Left ventricle myocardium superior (tissue), 1 donor: ENCODE measurements at places on chromosomes 1 and 21. TPM values are rescaled to one million over a fixed set of nuclear protein-coding genes. Genes with fewer than 3 reads are reported as not detected.

DNA sequence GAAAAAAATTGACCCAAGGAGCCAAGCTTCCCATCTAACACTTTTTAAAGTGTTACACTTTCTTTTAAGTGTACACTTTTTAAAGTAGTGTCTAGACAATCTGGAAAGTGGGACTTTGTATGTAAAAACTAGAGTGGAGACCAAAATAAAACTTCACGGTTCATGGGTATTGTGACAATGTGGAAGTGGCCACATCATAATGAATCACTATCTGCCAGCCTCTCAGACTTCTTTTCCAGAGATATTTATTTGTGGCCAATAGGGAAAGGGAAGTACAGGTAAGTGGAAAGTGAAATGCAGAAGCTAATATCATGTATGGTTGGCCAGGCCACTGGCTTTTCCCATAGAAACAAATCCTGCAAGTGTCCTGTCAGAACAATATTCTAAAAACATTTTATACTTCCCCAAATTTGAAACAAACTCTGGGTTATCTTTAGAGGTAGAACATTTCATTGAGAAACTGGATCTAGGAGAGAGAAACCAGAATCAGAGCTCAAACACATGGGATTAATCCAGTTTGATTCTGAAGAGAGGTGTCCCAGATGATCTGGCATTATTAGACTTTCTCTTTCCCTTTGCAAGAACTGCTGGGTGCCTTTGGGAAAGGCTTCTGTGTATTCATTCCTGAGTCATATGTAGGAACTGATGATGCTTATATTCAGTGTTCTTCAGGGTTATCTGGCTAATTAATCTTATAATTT is 2.0 kb downstream of the TNFSF18 start:
- DNase-seq = no peak

DNA sequence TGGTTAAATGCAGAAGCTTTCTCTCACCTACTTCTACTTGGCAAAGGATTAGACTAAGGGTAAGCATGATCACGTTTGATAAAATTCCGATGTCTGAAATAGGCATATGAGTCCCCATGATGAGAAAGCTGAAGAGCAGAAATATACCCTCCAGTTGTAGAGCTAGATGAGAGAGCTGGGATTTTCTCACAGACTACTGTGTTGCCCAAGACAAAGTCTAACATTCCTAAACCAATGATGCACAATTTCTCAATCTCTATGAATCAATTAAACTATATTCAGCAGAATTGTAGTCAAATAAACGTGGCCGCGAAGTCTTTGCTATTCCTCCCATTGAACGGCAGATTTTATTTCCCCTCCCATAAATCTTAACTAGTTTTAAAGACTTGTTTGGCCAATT is 699.2 kb downstream of the KCNT2 start:
- DNase-seq = no peak

DNA sequence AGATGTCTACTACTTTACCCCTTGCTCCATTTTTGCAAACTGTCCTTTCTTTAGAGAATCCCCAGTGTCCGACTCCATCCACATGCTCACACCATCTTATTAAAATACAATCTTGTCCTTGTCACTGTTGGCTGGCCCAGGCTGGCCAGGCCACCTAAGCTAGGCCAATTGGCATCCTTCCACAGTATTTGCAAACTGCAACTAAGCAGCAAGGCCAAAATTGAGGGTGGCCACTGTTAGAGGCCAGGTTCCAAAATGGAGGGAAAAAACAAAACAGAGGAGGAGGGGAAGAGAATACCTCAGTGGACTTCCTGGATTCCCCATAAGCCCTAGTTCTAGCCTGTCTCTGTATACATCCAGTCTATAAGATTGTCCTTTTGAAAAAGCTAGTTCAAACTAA is 4.3 kb downstream of the FAM89A start:
- DNase-seq = no peak

DNA sequence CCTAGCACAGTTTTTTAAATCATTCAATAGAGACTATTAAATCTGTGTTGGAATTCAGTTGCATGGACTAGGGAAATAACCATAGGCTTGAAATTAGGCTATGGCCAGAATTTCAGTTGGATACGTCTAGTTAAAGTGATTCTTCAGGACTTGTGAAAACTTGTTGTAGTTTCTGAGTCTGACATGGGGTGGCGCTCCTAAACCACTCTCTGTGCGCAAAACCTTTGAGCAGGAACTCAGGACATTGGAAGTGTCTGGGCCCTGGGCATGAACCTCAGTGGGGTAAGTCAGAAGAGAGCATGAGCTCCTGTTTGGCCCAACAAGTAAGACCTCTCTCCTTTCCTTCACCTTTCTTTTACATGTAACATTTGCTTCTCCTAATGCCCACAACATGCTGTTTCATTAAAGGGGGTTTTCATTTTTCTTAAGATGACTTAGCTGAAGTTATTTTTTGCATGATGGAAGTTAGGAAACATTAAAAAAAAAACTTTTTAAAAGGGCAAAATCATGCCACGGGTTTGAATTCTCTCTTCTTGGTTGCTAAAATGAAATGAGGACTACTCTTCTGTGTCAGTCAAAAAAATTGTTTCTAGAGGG is 17.1 kb upstream of the CCDC190 start:
- no peak for DNase-seq

DNA sequence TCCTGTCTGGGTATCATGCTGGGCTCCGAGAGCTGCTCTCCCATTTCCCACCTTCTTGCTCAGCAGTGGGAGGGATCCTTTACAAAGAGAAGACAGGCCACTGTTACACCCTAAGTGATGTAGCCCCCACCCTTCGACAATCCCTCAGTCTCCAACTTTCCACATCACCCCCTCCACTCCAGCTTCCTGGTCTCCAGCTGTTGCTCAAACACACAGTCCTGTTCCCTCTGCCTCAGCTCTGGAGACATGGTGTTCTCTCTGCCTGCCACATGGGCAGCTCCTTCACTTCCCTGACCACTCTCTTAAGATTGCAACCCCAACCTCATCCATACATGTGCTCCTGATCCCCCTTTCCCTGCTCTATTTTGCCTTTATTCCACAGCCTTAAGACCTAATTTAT is 37.7 kb downstream of the SLC30A1 start:
- DNase-seq = no peak

DNA sequence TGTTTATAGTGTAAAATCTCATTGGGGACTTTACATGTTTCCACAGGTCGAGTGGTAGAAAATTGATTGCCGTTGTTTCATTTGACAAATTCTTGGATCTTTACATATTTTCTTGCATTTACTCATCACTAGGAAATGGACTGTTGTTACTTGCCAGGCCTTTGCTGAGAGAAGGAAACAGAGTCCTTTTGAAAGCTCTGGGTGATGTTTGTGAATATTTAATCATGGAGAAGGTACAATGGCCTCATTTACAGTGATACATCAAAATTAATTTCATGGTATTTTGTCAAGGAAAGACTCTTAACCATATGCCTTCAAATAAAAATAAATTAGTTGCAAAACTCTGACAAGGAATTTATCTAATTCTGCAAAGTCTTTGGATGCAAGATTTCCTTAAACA is 198.0 kb downstream of the GRIK1 start:
- no peak for DNase-seq

GRCh38 chr1:45306319-45306718 is 20.4 kb upstream of the HPDL start:
- DNase-seq = no peak

GRCh38 chr1:177793900-177794299 is 176.0 kb downstream of the SEC16B start:
- DNase-seq = no peak

- DNase-seq = no peak
These were observed 422.9 kb downstream of the PTBP2 start for GRCh38 chr1:97144527-97144926.

GRCh38 chr1:225973158-225973557 is 26.0 kb downstream of the SDE2 start:
- DNase-seq = no peak

GRCh38 chr1:155272466-155273342 is 600 bp downstream of the CLK2 start:
- no peak for DNase-seq

DNA sequence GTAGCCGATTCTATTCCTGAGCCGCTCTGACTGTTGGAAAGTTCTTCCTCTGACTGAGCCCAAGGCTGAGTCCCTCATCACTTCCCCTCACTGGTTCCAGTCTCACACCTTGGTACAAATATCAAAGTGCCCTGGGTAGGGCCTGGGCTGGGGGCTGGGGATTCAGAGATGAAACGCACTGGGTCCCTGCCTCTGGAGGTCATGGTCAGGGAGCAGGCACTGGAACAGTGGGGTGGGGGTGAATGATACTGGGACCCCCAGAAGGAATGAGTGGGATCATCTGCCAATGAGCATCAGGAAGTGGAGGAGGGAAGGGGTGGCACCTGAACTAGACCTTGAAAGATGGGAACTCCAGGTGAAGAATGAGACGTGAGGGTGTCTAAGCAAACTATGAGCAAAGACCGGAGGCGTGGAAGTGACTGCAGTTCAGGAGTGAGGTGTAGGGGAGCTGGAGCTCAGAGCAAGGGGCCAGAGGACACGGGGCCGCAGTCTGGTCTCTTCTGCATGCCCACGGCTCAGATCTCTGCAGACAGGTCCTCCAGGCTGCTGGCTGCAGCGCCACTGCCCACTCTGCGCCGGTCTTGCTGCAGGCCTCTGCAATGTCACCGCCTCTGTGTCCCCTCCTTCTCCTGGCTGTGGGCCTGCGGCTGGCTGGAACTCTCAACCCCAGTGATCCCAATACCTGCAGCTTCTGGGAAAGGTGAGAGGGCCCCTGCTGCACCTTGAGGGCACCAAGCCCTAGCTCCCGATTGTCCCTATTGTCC is 10.0 kb downstream of the PEAR1 start:
- DNase-seq = no peak

DNA sequence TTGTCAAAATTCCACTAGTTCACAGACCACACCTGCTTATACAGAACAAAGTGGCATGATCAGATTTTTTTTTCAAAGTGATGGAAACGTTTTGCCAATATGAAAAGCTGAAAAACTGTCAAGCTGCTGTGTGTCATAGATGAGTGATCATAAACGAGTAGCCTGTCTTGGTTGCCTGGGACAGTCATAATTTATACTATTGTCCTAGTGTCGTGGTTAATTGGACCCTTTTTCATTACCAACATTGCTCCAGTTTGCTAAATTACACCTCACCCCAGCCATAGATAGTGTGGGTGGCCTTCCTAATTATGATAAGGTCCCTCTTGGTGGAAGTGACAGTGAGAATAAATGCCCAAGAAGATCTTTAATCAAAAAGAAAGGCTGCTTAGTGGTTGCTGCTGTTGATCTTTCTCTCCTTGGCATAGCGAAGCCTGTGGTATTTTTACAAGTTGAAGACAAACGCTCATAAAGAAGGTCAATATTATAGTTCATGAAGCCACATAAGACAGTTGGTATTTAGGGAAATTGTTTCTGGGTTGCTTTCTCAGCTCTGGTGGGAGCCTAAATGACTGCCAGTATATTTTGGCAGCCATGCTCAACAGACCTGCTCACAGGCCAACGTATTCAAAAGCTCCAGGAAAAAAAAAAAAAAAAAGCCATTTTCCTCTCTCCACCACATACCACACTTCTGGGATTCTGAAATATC is 478.1 kb downstream of the PLA2G4A start:
- DNase-seq = no peak

- DNase-seq = no peak
These were observed 72.4 kb upstream of the CYP2J2 start for GRCh38 chr1:59999006-59999405.

DNA sequence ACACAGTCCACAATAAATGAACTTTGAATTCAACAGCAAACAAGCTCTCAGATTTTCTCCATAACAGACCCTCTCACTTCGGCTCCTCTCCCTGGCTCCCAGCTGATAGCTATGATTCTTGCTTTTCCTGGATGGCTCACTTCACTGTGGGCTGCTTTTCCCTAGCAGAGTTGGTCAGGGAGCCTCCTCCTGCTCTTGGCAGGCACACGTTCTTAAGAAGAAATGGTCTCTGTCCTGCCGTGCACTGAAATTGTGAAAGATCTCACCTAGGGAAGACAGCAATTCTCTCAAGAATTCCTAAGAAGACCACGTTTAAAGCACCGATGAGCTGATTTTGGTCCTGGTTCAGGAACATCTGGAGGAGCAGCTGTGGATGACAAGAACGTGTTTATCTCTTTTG is 148.5 kb upstream of the KCNK2 start:
- DNase-seq = no peak

DNA sequence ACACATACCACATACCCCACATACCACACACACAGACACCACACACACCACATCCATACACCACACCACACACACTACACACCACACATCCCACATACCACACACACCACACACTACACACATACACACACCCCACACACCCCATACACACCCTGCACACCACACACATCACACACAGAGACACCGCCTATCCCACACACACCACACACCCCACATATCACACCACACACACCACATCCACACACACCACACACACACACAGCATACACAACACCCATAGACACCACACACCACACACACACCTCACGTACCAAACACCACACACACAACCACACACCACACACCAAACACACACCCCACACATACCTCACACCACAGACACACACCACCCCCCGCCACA is 68.3 kb downstream of the SLC9A1 start:
- DNase-seq = no peak

DNA sequence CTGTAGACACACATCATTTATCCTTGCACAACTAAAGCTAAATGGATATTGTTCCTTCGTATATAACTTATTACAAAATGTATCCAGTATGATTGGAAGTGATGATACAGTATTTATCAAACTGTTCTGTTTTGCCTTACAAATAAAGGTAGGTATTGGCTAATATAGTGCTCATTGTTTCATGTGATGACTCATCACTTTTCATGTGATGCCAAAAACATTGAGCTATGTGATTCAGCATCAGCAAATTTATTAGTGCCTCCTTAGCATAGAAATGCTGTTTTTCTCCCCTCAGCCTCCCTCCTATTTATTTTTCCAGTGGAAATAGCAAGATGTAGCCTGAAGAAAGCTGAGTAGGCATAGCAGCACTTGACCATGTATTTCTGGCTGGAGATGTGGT is 228.6 kb upstream of the LYPLAL1 start:
- DNase-seq = no peak

DNA sequence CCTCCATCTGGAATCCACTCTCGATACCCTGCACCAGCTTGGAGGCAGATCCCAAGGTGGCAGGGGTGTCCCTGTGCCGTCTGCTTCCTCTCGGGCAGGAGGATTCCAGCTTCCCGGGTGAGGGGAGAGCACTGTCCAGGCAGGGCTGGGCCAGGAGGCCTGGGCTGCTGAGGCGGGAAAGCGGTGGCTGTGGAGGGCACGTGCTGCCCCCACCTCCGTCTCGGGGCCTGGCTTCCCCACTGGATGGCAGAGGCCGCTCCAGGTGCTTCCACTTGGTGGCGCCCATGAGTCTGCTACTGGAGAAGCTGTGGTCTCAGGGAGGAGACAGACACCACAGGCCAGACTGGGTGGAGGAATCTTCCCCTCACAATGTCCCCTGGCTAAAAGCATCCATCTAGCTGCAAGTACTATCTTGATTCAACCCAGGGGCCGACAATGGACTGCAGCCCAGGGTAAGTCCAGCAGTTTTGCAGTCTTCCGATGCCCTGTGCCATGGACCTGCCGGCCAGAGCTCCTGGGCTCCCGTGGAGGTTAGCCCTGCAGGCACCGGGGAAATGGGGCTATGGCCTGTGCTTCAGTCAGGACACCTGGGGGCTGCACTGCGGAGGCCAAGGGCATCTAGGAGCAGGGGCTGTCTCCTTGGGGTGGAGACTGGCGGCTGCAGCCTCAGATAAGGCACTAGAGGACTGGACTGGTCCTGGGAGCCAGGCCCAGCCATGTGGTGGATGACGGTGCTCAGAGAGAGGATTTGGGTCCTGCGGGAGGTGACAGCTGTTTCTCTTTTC is 41.3 kb upstream of the EIF4G3 start:
- peak; percentile 52 for DNase-seq

Gene ZDHHC18
- 18.1 TPM for total RNA-seq

Gene TMIGD3
- 0.64 TPM for total RNA-seq

Gene LRRC39
- 209 TPM for total RNA-seq

Gene NUAK2
- 1.5 TPM for total RNA-seq

Gene CAPN9
- 0.32 TPM for total RNA-seq

Gene S100A5
- total RNA-seq = not detected

Gene KAZN
- 2.2 TPM for total RNA-seq
